ENCODE measurements at places on chromosomes 5 and 9.
A peak's percentile ranks its signal among the peaks of the same experiment; 100 is the strongest.

GRCh38 chr5:73355108-73355507 is 93.5 kb downstream of the FOXD1 start:
- no peak for DNase-seq

- no peak for DNase-seq
Measured at GRCh38 chr9:135810806-135811575, 96.4 kb downstream of the CAMSAP1 start.

DNA sequence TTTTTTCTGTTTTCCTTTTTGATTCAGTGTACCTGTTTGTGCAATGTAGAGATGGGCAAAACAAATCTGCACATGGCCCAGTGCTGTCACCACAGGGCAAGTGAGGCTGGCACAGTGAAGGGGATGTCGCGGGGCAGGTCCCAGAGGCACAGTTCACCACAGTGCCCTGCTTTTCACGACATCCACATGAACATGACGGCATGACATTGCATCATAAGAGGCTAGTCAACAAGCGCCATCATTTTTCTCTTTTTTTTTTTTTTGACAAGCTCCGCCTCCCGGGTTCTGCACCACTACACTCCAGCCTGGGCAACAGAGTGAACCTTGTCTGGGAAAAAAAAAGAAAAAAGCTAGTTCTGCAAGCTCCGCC is 42.9 kb upstream of the VDAC1 start:
- DNase-seq = no peak

GRCh38 chr5:37836592-37837413 is 3.0 kb downstream of the GDNF start:
- DNase-seq = no peak

DNA sequence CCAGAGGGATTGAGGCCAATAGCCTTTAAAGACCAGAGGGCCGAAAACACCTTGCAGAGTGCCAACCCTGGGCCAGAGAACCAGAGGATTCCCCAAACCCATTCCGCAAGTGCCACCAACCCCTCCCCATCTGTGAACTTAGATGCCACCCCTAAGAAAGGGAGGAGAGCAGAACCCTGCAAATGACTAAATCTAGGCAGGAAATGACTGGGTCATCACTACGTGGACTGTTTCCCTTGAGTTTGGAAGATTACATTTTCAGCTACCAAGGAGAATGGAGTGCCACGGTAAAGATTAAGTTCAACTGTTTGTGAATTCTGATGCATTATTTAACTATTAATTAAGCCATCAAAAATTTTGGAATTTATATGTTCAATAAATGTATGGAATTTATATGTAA is 142.8 kb downstream of the ENC1 start:
- no peak for DNase-seq

GRCh38 chr5:159061179-159061796 is 38.4 kb downstream of the EBF1 start:
- no peak for DNase-seq

- DNase-seq = no peak
Measured at GRCh38 chr5:3157214-3157613, 405.7 kb upstream of the IRX2 start.

GRCh38 chr5:55231919-55232270 is 1.5 kb downstream of the CCNO start:
- no peak for DNase-seq

DNA sequence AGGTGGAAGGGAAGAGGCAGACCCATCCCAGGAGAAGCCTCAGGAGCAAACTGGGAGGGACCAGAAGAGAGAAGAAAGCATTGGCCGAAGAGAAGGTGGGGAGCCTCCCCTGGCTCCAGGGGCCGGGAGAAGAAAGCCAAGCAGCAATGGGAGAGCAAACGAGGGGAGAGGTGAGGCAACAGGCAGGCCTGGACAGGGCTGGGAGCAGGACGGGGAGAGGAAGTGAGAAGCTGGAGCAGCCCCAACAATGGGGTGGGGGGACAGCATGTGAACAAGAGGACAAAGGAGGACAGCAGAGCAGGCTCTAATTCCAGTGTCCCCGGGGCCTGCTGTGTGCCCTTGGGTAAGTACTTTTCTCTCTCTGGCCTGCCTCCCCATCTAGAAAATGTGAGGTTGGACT is 115.3 kb downstream of the PSD2 start:
- peak; percentile 16 for DNase-seq

GRCh38 chr5:14142202-14142826 is 828 bp upstream of the TRIO start:
- no peak for DNase-seq

GRCh38 chr5:132264546-132265335 is 7.2 kb downstream of the PDLIM4 start:
- peak; percentile 27 for DNase-seq

DNA sequence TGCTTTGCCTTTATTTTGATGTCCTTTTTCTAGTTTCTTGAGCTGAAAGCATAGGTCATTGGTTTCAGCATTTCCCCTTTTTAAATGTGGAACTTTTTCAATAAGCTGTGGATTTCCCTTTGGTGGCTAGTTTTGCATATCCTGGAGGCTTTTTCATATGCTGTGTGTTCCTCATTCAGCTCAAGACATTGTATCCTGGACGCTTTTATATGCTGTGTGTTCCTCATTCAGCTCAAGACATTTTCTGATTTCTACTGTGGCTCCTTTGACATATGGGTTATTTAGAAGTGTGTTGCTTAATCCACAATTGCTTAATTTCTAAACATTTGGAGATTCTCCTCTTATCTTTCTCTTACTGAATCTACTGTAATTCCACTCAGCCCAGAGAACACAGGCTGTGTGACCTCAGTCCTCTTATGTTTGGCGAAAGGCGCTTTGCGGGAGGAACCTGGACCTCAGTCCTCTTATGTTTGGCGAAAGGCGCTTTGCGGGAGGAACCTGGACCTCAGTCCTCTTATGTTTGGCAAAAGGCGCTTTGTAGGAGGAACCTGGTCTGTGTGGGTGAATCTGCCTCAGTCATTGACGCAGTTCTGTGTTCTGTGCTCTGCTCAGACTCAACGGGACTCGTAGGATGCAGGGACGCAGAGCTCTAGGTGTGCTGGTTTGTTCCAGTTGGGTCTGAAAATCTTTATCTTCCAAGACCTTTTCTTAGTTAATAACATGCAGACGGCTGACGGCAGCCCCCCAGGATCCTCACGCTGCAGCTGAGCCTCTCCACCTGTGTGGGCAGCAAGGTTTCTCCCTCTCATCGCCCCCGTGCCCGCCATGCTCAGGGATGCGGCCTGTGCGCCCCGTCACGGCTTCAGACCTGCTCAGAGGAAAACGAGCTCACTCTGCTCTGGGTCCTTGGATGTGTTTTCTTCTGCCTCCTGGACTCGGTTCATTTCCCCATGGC is 6.0 kb upstream of the SLC9A3 start:
- no peak for DNase-seq

DNA sequence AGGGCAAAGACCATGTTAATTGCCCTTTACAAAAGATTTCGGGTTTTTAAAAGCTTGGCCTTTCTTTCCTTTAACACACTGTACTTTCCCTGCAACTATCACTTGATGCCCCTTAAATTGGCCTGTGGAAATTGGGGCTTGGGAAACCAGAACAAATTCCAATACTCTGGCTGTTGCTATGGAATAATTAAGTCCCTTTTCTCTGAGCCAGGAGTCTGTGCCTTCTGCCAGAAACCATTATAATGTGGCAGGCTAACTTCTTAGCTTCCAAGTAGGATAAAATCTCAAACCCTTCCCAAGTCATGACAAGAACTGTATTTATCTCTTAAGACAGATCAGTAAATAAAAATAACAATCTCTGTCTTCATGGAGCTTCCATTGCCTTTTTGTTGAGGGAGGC is 1.1 kb upstream of the SPINK1 start:
- no peak for DNase-seq

DNA sequence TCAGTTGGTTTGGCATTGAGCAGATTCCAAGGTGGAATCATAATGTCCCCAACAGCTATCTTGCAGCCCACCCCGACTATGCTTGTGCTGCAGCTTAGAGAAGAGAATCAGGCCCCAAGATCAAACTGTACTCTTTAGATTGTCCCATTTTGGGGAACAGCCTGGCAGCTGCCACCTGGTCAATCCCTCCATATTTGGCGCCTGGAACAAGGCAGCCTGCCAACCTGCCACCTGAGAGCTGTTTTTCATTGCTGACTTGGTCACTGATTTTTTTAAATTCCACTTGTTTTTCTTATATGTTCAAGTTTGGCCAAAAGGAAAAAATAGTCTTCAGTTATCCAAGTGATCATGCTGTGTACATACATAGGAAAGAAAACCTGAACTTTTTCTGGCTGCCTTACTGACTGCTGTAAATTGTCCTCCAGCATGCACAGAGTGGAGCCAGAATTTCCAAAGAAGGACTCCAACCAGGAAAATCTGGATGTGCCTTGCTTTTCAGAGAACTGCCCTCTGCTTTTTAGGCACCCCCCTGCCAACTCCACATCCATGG is 504.2 kb downstream of the ENC1 start:
- no peak for DNase-seq

- no peak for DNase-seq
Measured at GRCh38 chr5:56039985-56040384, 45.2 kb upstream of the IL6ST start.

DNA sequence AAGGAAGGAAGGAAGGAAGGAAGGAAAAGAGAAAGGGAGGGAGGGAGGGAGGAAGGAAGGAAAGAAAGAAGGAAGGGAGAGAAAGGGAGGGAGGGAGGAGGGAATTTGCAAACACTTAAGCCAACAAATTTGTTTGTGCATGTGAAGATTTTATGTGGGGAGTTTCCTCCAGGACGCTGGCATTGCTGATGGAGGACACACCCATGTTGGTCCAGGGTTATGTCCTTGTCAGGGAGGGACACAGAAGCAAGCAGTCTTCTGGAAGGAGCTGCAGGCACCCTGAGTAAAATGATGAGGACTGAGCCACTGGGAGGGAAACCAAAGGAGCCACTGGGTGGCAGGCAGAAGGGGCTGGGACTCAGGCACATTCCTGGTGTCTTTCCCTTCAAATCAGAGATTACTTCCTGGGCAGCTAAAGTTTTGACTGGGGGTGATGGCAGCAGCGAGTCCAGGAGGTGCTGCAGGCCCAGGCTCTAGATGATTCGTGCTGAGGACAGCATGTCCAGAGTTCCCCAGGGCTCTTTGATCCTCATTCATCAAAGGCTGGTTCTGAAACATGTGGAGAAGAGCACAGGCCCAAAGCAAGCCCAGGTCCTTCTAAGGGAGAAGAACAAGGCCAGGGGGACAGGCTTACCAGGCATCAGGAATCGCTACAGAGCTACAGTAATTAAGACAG is 109.2 kb downstream of the PAX5 start:
- no peak for DNase-seq

DNA sequence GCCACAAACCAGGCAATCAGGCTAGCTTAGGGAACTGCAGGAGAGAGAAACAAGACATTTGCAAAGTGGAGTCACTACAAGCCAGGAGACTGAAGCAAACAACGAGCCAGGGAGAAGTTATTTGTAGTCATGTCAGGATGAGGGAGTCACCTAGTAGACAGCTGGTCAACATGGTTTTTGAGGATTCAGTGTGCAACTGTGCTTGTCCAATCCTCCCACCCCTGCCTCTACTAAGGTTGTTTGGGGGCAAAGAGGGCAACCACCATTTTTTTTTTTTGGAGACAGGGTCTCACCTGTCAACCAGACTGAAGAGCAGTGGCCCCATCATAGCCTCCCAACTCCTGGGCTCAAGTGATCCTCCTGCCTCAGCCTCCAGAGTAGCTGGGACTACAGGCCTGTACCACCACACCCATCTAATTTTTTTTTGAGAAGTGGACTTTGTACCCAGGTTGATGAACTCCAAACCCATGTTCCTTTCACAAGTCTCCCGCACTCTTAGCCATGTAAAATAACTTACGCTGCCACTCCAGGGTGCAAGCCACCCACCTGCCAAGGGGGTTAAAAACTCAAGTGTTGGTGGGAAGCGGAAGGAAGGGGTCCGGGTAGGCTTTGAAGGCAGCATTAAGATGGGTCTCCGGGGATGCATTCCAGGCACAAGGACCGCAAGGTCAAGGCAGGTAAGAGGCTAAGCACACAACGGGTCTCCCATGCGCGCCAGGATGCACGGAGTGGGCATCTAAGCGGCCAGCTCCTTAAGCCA is 995 bp downstream of the RPL35 start:
- no peak for DNase-seq

GRCh38 chr5:28903643-28904042 is 1865.3 kb upstream of the CDH9 start:
- DNase-seq = no peak

- DNase-seq = no peak
Measured at GRCh38 chr9:98330831-98331230, 75.4 kb upstream of the TBC1D2 start.

GRCh38 chr5:137836298-137836697 is 31.4 kb upstream of the MYOT start:
- DNase-seq = no peak

- no peak for DNase-seq
Measured at GRCh38 chr5:56346741-56347535, 113.8 kb upstream of the ANKRD55 start.

DNA sequence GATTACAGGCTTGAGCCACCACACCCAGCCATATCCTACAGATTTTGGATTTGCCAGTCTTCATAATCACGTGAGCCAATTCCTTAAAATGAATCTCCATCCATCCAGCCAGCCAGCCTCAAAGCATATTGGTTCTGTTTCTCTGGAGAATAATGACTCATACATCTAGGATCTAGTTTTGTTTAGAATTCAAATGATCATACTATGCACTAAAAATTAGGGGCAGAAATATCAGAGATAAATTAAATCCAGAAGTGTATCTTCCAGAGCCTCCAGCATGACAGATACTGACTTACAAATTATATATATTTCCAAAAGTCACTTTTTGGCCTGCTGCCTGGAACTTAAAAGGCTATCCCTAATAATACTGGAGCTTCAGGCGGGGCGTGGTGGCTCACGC is 119.1 kb upstream of the NR5A1 start:
- no peak for DNase-seq

- no peak for DNase-seq
Measured at GRCh38 chr5:43699910-43700309, 96.9 kb downstream of the NNT start.

DNA sequence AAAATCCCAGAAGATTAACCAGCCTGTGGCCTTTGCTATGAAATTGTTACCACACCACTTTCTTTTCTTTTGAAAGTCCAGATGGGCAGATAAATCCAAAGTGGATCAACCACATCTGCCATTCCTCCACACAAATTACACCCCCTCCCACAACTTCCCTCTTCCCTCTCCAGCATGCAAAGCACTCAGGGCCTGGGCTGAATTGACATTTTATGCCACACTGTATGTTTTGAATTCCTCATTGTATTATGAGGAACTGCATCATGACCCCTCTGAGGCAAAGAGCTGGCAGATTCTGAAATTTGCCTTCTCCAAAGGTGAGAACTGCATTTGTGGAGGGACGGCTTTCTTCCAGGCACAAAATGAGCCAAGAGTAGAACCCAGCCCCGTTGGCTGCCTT is 589.2 kb upstream of the KLF4 start:
- DNase-seq = no peak

DNA sequence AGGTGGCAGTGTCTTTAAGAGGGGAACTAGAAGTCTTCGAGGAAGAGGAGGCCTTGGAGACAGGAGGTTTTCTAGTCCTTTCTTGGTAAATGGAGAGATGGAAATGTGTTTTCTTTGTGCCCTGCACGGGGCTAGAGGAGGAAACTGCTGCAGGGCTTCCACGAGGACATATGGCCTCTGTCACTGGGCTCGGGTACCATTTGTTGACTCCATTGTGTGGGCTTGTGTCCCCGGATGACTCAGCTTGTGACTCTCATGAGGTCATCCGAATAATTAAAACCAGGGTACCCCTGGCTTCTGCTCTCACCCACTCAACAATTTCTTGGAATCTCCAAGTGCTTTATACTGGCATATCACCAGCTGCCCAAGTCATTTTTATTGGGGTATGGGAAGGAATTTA is 261.7 kb downstream of the KIF4B start:
- no peak for DNase-seq
